Activated T-cell treated with anti-CD3 and anti-CD28 coated beads for 1 hour (primary cell): ENCODE measurements at places on chromosomes 5 and 9.

DNA sequence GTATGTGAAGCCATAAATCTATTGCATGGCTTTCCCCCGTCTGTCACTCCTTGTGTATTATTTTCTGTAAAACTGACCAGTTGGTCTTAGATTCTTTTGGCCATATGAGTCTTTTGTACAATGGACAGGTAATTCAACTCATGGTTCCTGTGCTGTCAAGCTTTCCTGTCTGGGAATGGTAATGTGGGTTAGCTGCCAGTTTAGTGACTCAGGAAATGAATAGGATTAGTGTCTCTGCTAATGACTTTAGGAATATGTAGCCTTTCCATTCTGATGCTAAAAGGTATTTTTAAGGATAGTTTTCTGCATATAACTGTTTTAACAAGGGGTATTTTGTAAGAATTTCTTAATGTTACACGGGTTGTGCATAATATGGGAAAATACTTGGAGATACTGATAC is 182.7 kb downstream of the PBX3 start:
- DNase-seq: no peak

- DNase-seq: no peak
Observed at GRCh38 chr9:124934290-124934689, 6.6 kb downstream of the GOLGA1 start.

DNA sequence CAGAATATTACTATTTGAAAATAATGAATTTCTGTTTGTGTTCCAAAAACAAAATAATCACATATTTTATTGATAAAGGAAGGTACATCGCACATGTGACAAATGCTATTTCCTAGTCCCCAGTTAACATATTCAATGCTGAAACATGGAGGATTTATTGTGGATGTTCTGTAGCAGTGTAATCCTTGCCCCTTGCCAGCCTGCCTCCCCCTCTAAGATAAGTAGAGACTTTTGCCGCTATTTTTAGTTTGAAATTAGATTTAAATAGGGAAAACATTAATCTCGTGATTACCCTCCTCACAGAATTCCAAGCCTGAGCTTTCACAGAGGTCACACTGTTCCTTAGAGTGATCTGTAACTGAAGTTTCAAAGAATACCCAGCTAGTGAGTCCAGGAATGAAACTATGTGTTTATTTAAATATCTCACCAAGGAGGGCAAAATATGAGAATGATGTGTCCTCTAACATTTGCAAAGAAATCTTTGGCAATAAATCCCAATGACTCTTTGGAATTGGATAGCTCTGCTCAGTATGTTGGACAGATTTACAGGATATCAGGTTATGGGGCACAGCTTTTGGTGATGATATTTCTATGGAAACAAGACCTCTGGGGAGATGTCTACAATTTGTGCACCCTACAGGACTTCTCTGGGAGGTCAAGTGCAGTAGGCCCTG is 17.3 kb downstream of the CTXN3 start:
- DNase-seq: no peak

DNA sequence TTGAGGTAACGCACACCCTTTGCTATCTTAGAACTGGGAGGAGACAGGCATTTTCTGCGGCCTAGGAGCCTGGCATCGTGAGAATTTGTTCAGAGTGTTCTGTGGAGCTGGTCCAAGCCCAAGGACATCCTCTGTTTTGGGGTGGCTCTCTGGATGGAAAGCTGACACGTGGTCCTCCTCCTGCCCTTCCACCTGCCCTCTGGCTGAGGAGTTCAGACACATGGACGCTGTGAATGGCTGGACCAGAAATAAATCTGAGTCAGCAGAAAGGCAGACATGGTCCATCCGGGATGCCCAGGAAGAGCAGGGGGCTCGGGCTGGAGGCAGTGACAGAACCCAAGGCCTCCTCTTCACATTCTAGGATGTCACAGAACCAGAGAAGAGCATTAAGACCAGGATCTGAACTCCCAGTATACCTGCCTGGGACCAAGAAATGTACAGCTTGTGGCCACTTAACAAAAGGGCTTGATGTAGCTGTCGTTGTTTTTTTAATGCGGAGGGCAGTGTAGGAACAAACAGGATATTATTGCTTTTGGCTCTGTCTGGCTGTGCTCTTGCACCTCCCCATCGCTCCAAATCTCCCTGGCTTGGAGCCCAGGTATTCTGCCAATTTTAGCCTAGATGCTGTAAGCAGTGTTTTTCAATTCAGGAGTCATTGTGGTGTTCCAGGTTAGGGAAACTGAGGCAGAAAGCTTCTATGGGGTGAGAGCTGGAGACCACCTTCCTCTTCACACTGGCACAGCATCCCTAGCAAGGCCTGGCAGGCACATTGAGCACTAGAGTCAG is 2.4 kb downstream of the CKMT2 start:
- DNase-seq: no peak

GRCh38 chr9:18447131-18447530 is 26.8 kb upstream of the ADAMTSL1 start:
- DNase-seq: no peak

DNA sequence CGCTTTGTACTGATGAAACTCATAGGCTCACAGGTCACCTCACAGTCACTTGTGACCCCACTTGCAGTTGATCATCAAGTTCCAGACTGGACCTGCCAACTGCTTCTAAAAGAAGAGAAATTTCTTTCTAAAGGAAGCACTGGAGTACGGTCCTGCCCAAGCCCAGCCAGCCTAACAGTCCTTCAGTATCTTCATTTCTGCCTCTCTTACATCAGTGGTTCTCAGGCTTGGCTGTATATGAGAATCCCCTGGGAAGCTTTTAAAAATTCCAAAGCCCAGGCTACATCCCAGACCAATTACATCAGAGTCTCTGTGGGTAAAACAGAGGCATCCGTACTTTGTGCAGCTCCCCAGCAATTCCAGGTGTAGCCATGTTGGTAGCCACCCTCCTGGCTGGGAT is 282.1 kb downstream of the NFIB start:
- DNase-seq: no peak

GRCh38 chr5:77774981-77775789 is 954 bp downstream of the TBCA start:
- no peak for DNase-seq

DNA sequence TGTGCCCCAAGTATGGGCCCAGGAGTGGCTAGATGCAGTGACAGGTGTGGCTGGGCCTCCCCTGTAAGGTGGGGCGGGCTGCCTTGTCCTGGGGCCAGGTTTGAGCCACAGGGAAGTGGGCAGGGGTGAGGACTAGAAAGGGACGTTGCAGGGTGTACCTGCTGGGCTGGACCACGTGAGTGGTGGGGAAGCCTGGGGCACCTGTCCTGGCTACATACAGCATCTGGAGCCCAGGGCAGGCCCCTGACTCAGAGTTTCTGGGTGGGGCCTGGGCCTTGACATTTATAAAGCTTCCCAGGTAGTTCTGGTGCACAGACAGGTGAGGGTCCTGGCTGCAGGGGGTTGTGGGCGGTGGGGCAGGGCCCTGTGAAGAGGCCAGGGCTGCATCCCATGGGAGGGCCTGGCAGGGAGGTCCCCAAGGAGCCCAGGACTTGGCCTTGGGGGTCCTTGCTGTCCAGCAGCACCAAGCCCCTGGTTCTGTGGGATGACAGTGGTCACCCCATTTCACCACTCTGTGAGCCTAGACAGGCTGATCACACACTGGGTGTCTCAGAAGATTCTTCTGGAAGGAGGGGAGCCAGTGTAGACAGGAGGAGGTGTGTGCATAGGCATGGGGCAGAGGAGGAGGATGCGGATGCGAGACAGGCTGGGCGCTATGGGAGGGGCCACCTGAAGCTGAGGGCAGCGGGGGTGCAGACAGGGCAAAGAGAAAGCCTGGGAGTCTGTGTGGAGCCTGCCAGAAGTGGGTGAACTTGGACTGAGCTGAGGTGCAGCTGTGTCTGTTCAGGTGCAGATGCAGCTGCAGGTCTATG is 94.0 kb downstream of the PHF2 start:
- DNase-seq: no peak

- DNase-seq: no peak
Observed at GRCh38 chr5:17088051-17088450, 129.4 kb upstream of the BASP1 start.

GRCh38 chr9:136995772-136996311 is 526 bp downstream of the CLIC3 start:
- DNase-seq: no peak

DNA sequence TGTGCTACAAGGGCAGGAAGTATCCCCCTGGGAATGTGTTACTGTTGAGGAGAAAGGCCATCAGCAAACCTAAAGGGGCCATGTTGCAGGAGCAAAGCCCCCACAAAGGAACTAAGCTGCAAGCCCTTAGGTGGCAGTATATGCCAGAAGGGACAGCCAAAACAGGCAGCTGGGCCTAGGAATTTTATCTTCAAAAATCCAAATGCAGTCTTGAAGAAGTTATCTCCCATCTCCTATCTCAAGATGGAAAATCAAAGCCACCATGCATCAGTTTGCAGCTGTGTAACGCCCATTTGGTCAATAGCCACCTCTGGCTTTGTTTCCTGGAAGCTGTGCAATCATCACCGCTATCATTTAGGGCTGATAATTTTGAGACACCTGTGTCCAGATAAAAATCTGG is 400.3 kb downstream of the ARHGEF28 start:
- no peak for DNase-seq

- DNase-seq: no peak
Observed at GRCh38 chr9:130857864-130858738, 23.0 kb downstream of the ABL1 start.

DNA sequence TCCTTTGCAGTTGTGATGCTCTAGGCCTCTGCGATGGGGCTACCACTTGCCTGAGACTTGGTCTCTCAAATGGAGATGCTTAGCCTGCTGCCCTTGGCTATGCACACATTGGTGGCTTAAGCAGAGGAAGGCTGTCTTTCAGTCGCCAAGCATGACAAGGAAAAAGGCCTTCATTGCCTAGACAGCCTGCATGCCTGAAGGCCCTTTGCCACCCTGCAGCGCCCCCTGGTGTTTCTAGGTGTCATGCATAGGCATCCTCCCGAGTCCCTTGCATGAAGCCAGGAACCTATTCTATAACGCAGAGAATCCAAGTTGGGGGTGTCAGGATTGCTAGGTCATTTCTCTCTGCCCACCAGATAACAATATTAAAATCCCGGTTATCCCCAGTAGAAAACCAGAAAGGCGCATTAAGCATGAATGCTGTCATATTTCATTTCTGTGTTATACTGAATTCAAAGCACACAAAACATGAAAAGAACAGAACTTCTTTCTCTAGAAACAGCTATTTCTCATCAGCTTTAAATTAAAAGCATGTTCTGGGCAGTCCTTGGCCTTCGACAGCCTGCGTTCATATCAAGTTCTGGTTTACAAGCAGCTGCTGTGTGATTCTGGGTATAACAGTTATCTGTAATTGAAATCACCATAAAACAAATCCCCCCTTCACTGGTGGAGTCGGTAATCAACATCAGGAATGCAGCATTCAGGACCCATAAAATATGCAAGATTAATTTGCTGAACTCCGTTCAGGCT is 59.7 kb upstream of the TRPC7 start:
- peak; percentile 8 for DNase-seq

DNA sequence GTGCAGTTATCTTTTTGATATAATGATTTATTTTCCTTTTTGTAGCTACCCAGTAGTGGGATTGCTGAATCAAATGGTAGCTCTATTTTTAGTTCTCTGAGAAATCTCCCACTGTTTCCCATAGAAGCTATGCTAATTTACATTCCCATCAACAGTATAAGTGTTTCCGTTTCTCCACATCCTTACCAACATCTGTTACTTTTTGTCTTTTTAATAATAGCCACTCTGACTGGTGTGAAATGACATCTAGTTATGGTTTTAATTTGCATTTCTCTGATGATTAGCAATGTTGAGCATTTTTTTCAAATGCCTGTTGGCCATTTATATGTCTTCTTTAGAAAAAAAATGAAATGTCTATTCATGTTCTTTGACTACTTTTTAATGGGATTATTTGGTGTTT is 94.7 kb downstream of the SERINC5 start:
- no peak for DNase-seq

GRCh38 chr5:174448041-174448440 is 276.3 kb upstream of the MSX2 start:
- no peak for DNase-seq

GRCh38 chr5:74938250-74938933 is 72.2 kb upstream of the FAM169A start:
- DNase-seq: no peak

DNA sequence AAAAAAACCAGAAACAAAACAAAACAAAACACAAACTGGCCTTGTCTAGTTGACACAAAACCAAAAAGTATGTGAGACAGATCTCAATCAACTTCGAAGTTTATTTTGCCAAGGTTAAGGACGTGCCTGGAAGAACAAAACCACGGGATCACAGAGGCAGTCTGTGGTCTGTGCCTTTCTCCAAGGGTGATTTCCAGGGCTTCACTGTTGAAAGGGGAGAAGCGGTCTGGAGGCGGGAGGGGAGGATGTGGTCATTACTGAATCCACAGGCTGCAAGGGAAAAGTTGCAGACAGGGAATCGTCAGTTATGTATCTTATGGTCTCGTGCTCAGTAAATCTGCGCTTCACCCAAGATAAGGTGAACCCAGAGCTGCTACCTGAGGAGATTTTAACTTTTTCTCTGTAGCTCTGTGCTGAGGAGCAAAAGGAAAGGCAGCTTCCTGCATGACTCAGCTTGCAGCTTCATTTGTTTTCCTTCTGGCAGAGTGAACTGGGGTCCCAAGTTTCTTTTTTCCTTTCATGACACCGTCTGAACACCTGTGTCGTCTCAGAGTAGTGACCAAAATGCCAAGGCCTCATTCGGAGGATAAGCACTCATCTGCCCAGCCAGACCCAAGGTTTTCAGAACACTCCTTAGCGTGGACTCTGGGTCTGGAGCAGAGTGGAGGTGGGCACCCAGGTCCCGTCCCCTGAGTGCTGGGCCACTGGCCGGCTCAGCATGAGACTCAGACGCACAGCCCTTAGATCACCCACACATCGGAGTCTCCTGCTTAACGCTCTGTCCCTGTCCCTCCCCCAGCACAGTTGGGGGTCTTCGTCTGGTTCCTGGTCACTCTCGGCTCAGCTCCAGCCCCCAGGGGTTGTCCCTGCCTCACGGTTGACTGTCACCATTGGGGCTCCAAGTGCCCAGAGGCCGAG is 25.9 kb downstream of the ROPN1L start:
- DNase-seq: no peak

DNA sequence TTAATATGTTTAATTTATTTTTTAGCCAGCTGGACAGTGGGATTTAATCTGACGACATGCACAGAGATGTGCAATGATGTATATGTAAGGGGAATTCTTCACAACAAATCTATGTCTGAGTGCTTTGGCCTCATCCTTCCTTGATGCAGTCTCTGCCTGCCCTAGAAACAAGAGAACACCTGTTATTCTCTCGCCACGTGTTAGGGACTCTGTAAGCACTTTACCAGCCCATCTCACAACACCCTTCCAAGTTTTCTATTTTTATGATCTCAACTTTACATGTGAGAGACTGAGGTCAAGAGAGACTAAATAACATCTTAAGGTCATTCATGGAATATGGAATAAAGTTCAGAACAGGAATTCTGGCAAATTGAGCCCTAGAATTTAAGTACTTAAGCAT is 123.0 kb upstream of the GAS1 start:
- no peak for DNase-seq

DNA sequence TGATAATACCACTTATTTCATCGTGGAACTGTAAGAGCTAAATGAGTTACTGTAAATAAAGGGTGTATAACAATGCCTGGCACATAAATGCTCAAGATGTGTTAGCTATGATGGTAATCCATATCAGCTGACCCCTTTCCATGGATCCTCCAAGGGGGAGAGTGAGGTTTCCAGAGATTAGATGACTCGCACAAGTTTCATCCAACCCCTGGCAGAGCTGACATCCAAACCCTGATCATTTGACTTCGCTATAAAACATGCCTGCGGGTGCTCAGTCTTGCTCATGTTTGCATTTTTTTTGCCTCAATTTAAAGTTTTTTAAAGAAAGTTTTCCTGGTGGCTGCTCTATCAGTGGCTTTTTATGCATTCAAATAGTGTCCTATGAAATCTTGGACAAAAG is 145.7 kb upstream of the SMIM23 start:
- no peak for DNase-seq
